ENCODE measurements at places on chromosomes 3 and 15.

DNA sequence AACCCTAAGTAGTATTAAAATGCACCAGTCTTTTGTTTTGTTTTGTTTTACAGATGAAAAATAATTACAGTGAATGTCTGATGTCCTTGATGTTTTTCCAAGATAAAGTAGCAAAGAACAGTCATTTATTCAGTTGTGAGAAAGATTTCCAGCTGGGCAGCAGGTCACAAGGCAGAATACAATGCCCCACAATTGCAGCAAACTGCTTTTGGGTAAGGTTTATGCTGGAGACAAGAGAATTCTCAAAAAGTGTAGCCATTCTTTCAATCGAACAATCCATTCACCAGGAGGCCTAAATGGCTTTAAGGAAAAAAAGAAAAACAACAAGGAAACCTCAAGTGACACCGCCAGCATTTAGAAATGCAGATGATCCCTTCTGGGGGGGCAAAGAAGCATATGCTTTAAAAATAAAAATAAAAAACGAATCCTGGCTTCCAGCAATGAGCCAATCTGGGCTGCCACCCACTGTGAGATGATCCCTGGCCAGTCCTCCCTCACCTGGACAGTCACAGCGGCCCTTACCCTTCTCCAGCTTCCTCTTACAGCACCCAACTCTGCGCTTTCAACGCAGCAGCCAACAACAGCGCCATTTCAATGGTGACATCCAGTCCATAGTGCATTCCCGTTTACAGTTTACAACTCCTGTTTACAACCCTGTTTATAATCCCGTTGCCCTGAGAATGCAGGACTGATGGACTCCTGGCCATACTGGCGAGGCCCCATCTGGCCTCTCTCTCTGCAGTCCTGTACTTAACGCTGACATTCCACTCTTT is 25.7 kb upstream of the WNT5A start:
- DNase-seq: no peak

DNA sequence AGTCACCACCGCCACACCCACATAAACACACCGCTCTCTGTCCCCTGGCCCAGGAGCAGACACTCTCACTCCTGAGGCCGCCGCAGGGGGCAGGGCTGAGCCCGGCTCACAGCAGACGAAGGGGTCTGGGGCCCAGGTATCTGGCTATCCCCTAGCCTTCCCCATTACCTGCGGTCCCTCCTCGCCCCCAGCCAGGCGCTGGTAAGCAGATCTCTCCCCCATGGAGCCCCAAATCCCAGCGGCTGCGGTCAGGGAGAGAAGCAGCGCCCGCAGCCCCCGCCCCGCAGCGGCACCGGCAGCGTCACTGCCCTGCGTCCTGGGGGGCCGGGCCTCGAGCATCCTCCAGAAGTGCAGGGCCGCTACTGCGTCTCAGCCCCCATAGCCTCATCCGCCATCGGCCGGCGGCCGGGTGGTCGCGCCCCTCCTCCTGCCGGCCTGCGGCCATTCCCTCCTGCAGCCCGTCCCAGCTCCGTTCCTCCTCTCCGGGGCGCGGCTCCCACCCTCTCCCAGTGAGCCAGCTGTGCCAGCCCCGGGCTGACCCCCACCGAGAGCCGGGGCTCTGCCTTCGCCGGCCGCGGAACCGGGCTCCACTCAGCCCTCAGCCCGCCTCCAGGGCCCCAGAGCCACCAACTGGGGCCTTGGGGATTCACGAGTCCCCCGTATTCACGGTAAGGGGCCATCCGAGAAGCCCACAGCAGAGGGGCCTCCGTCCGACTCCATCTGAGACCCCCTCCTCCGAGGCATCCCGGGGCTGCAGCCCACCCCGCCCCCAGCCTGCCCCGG is 13.1 kb downstream of the TNK2 start:
- peak; percentile 50 for DNase-seq

DNA sequence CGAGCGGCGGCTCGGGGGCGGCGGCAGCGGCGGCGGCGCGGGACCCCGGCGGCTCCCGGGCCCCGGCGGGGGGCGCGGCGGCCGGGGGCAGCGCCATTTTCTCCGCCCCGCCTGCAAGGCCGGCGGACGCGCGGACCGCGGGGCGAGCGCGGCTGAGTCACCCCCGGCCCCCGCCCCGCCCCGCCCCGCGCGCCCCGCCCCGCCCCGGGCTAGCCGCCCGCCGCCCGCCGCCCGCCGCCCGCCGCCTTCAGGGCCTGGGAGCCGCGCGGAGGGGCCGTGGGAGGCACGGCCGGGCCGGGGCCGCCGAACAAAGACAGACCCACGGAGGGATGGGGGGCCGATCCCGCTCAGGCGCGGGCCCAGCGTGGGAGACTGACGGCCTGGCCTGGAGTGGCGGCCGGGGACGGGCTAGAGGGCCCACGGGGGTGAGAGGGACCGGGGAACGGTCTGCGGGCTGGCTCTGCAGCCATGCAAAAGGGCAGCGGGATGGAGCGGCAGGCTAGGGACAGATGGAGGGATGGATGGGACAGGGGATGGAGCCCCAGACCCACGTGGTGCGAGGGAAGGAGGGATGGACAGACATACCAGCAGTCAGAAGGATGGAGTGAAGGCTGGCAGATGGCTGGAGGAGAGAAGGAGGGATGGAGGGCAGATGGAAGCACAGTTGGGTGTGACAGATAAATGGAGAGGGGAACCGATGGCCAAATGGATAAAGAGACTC is at the start of gene EIF4E3:
Gene EIF4E3 (minus strand): TSS at position 132 of the 721 bp plus-strand sequence. CDS start 35 bp downstream, at position 97.
- DNase-seq: no peak

- no peak for DNase-seq
These were observed 201.3 kb upstream of the MRPL3 start for GRCh38 chr3:131704098-131704497.

- no peak for DNase-seq
These were observed 70.0 kb upstream of the SKOR1 start for GRCh38 chr15:67755264-67755663.

DNA sequence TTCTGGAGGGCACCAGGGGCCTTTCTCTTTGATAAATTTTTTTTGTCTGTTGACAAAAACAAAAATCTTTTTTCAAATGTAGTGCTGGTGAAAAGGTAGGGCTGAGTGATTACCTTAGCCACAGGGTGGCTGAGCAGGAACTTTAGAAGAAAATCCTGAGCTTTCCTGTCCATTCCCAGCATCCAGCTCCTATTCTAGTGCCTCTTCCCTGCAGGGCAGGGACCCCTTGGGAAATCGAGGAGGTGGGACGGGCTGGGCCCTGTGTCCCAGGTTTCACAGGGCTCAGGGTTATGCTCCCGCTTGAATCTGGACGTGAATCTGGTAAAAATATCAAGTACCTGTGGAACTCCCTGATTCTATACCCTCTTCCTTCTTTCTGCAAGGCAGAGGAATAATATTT is 31.7 kb downstream of the EDEM1 start:
- no peak for DNase-seq

GRCh38 chr15:68797191-68797590 is 23.5 kb downstream of the ANP32A start:
- no peak for DNase-seq

GRCh38 chr3:37228749-37229148 is 54.4 kb upstream of the LRRFIP2 start:
- no peak for DNase-seq

DNA sequence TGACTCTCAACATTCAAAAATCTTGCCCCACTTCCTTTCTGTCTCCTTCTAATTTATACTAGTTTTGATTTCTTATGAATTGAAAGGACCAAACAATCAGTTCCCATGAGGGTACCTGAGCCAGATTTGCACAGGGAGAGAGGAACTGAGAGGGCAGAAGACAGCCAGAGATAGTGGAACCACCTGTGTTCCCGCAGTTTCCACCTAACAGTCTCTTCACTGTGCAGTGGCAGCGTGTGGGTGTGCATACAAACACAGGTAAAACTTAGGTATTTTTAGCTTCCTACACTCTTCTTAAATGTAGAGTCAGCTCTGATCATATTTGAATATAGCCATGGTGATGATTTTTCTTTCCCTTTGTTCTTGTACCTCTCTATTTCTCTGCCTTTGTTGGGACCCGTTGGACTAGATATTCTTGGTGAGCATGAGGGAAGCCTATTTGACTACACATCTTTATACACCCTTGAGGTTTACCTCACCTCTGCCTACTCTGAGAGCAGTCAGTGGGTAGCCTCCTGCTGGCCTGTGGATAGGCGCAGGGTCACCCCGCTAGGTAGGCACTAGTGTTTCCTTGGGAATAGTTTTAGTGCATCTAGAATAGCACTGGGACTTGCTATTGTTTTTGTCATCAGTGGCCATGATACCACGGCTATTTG is 58.8 kb downstream of the MAP3K13 start:
- DNase-seq: no peak

DNA sequence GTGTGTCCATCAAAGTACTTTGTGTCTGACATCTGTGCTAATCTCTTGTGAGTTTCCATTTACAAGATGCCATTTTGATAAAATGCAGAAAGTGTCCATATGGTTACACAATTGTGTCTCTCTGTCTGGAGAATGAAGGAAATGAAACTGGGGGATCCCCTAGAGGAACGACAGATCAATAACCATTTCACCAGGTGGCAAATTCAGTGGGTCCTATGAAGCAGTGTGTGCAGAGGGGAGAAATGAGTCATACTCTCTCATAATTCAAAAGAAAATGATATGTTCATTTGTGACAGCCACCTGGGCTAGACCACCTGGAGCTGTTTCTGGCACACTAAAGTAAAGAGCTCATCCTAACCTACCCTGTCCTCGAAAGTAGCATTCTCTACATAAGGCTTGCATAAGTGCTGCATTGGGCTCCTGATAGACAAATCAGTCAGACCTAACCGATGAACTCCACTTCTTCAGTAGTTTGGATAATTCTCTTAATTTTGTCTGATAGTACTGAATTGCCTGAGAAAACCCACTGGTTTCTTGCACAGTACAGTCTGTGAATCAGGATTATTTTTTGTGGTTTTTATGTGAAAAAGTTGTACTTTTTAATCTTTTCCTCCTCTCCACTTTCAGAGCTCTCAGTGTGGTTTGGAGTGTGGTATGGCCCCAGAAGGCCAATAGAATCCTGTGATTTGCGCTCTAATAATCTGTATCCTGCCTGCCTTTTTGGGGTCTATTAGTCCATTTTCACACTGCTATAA is 10.3 kb upstream of the CD47 start:
- DNase-seq: no peak

GRCh38 chr15:89360294-89360971 is 25.8 kb upstream of the POLG start:
- DNase-seq: peak; percentile 72

GRCh38 chr3:175593331-175593730 is 734.2 kb downstream of the NAALADL2 start:
- no peak for DNase-seq

- DNase-seq: no peak
These were observed 87.4 kb downstream of the STAG1 start for GRCh38 chr3:136664771-136665170.

DNA sequence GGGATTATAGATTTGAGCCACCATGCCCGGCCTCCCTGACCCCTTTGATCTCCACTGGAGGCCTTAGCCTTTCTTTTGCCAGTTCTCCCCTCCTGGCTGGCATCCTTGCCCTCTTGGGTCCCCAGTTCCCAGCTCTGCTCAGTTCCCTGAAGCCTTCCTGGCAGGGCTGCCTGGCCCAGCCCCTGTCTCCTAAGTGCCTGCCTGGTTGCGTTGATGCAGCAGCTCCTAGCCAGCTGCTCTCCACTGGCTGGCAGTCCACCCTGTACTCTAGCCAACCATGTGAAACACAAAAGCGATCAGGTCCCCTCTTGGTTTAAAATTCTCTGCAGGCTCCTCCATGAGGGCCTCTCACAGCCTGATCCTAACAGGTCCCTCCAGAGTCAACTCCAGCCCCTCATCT is 184.7 kb downstream of the RAB11A start:
- no peak for DNase-seq

DNA sequence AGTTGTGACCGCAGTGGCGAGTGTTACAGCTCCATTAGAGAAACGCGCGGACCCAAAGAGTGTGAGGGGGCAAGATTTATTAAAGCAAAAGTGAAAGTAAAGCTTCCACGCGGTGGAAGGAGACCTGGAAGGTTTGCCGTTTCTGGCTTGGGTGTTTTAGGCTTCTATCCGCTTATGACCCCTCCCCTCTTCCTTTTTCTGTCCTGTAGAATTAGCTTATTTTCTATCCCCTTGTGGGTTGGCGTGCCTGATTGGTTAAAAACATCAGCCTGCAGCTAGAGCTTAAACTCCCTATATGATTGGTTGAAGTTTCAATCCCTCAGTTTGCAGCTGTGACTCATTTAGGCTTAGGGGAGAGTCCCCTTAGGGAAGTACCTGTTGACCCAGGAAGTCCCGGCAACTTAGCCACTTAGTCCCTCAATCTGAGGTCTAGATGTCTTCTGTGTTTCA is 39.6 kb downstream of the C3orf38 start:
- no peak for DNase-seq

GRCh38 chr15:76467136-76467535 is 130.6 kb downstream of the ISL2 start:
- no peak for DNase-seq

DNA sequence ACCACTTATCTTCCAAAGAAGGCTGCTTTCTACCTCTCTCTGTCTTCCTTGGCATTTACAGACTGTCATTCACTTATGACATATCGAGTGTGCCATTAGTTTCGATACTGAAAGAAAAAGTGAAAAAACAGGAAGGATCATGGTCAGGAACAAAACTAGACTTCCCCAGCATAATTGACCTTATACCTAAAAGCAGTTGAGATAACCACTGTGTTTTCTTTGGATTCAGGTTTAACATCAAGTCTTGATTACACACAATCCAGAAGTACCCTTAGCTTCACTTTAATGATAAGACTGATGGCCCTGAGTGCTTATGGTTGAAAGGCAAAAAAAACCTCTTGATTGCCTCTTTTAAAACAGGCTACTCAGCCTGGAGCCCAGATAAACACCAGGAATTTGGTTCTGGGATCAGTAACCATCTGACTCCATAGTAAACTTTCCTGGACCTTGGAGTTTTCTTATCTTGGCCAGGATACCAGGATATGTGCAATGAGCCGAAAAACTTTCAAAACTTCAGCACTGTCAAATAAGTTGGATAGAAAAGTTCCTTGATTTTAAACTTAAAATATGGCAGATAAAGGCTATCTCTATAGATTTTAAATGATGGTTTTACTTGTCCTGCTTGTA is 5.0 kb upstream of the UACA start:
- DNase-seq: peak; percentile 39

- DNase-seq: no peak
These were observed 27.5 kb upstream of the ACKR4 start for GRCh38 chr3:132569580-132569979.

DNA sequence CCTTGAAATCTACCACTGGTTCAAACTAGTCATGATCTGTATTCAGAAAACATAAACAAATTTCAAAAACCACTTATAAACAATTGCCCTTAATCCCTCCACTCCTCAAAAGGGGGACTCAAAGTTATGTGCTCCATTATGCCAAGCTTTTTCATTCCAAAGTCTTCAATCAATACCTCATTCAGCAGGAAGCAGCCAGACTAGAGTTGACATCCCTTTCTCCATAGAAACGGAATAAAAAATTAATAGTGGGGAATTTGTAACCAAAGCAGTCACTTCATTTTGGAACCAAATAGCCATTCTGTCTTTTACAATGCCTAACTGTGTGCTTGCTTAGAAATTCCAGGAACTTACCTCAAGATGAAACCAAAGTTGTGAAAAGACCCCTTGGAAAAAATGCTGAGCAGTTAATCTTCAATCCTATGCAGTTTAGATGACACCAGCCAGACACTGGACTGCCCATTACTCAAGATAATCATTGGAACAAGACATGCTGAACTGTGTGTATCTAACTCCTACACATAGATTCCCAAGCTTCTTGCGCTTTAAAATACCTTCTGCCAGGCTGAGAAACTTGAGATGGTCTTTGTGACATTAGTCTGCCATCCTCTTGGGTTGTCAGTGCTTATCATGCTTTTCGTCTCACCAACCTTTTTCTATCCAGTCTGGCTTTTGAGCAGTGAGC is 406.2 kb downstream of the PLOD2 start:
- DNase-seq: no peak

- DNase-seq: no peak
These were observed 33.6 kb downstream of the CD276 start for GRCh38 chr15:73717802-73718201.

GRCh38 chr3:166388321-166388720 is 551.1 kb upstream of the BCHE start:
- no peak for DNase-seq

All from KBM-7 (cell line).